ENCODE measurements at places on chromosomes 16 and 17.

GRCh38 chr16:15524966-15525365 lies 90.6 kb downstream of the BMERB1 start:
- no peak for DNase-seq

DNA sequence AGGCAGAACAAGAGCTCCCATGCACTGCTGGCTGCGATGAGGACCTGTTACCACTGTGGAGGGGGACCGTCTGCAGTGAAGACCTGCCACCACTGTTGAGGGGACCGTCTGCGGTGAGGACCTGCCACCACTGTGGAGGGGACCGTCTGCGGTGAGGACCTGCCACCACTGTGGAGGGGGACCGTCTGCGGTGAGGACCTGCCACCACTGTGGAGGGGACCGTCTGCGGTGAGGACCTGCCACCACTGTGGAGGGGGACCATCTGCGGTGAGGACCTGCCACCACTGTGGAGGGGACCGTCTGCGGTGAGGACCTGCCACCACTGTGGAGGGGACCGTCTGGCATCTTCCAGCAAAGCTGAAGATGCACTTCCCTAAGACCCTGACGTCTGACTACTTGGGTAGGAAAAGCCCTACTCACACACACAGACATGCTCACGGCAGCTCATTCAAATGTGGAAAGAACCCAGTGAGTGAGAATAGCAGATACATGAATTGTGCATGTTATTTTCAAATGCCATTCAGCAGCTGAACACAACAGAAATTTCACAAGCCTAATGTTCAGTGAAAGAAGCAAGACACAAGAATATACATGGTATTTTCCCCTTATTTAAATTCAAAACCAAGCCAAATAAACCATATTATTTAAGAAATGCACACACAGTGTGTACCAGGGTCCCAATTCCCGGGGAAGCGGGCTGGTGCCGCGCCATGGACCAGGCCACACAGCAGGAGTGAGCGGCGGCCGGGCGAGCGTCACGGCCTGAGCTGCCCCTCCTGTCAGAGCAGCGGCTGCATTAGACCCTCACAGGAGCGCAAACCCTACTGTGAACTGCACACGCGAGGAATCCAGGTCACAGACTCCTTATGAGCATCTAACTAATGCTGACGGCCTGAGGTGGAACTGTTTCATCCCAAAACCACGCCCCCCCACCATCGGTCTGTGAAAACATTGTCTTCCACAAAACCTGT lies 64.2 kb upstream of the METRNL start:
- no peak for DNase-seq

DNA sequence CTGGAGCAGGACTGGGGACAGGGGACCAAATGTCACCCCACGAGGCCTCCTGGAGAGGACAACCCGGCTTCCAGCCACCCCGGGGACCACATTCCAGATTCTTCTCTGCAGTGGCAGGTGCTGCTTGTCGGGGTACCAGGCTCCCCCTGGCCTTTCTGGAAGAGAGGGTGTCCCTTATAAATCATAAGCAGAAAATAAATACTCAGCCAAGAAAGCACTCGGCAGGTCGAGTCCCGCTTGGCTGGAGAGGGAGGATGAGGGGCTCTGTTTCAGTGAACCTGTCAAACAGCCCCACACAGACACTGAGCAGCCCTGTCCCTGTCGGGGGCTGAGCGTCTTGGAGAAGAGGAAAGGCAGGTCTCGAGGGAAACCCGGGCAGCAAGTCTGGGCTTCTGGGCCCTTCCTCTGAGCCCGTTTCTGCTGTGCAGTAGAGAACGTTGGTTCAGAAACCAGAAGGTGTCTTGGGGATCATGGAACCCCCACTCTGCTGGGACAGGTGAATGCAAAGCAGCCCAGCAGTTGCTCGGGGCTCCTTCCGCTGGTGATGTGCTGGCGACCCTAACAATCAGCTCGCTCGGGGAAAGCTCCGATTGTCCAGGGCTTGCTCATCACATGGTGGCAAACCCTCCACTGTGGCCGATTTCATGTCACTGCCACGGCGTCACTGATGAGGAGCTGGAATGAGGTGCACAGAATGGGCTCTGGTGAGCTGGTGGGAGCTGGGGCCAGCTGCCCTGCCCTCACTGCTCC lies 36.6 kb downstream of the COX4I1 start:
- no peak for DNase-seq

DNA sequence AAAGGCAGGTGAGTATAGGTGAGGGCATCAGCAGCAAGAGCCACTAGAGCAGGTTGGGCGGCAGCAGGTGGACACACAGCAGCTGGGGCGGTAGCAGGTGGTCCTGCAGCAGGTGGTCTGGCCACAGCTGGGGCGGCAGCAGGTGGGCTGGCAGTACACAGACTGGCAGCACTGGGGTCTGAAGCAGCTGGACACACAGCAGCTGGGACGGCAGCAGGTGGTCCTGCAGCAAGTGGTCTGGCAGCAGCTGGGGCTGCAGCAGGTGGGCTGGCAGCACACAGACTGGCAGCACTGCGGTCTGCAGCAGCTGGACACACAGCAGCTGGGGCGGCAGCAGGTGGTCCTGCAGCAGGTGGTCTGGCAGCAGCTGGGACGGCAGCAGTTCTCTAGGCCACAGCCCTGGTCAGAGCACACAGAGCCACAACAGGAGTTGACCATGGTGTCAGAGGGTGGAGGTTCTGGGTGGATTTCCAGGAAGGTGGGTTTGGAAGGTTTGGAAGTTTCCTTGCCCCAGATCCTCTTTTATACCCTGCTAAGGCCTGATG lies at the start of gene KRTAP4-2:
KRTAP4-2 (minus strand) TSS at position 495 of the 545 bp plus-strand sequence; CDS start at position 438, 57 bp downstream.
- DNase-seq, result no peak

- no peak for DNase-seq
Observed at GRCh38 chr16:48271728-48272127, 24.4 kb upstream of the ABCC11 start.

DNA sequence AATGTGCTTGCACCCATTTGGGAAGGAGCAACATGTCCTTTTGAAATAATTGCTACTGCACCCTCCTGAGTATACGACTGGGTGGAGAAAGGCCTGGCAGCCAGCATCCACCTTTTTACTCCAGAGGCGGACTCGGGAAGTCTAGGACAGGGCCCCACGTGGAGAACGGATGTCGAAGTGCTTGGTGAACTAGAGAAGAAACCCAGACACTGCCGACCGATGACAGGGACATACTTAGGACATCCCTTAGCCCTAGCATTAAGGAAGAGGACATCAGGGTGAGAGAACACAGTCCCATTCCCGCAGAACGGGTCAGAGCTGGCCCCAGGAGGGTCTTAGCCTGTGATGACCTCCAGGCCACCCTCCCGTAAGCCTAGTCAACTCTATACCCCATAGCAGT lies 3.8 kb downstream of the YBX2 start:
- no peak for DNase-seq

GRCh38 chr17:68759002-68759342 lies 157.8 kb upstream of the FAM20A start:
- DNase-seq, result no peak

GRCh38 chr16:57750796-57751538 lies 15.4 kb downstream of the KATNB1 start:
- no peak for DNase-seq

DNA sequence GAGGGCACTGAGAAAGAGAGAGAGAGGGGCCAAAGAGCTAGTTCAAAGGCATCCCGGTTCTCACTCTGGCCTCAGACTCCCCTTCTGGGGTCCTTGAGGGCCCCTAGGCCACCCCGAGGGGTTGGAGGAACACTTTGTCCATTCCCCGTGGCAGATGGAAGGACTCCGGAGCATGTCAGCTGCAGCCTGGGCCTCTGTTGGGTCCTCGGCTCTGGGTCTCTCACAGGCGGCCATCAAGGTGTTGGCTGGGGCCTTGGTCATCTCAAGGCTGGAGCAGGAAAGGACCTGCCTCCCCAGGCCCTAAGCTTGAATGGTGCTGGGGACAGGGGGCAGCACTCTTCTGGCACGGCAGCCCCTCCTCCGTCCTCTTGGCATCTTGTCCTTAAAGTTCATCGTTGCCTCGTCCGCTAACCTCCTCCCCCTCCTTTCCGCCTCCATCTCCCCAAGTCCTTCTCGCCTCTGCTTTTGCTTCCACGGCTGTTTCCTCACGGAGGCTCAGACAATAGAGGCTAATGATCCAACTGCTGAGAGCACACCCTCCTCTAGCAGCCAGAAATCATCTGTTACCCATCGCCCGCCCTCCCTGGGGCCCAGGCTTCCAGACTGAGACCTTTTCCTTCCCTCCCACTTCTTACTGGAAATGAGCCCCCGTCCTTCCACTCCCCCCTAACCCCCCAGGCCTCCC lies 23.3 kb downstream of the CCR7 start:
- DNase-seq, result no peak

DNA sequence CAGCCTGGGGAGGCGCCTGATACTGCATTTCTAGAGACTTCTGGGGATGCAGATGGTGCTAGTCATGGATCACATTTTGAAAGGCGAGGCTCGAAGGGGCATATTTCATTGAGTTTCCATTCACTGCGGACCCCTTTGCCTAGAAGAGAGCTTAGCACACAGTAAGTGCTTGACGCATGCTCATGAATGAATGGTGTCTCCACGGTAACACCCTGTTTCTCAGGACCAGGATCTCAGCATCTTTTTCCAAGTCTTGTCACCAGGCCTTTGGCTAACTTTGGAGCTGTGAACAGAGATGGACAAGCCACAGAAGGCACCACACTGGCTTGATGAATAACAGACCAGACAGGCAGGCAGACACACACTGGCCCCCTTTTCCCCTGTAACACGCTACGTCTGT lies 151.3 kb downstream of the FOXL1 start:
- DNase-seq, result no peak

DNA sequence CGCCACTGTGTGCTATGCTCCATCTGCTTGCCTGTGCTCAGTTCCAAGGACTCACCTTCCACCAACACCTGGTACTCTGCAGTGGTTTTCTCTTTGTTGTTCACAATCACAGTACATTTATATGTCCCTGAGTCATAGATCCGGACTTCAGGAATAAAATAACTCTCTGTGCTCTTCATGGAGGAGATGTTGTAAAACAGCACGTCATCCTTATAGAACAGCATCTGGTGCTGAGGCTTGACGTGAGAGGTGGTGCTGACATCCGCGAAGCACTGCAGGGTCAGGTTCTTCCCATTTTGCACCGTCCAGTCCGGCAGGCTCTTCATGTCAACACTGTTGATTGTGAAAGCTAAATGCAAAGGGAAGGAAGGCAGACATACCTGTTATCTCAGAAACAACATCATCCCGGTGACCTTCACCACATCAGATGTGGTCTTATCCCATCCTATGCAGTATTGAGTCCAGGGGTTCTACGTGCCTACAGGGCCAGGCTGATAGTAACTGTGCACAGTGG lies 12.8 kb downstream of the PECAM1 start:
- DNase-seq, result peak; percentile 35
